ENCODE measurements at places on chromosomes 1 and 21.

DNA sequence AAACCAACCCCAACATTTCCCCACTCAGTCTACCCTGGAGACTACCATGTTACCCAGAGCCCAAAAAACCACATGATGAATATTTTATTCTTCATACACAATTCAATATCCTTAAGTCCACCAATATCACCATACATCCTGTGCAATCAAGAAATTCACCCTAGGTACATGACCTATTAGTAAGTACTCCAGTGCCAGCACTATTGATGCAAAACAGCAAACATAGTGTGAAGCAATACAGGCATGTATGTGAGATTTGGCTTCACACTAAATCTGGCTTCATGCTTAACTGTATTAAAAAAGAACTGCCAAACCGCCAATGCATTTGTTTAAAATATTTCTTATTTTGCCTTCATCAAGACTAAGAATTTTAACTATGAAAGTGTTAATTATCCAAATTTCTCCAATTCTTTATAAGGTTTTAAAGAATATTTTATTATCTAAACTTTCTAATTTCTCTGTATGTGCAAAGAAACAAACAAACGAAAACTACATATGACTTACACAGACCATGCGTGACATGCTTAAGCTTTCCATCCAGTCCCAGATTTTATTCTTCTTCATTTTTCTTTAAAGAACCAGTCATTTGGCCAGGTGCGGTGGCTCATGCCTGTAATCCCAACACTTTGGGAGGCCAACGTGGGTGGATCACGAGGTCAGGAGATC is 22.4 kb upstream of the TMEM125 start:
- DNase-seq, result no peak

- peak; percentile 56 for DNase-seq
Measured at GRCh38 chr1:30756545-30757351, 826 bp downstream of the LAPTM5 start.

DNA sequence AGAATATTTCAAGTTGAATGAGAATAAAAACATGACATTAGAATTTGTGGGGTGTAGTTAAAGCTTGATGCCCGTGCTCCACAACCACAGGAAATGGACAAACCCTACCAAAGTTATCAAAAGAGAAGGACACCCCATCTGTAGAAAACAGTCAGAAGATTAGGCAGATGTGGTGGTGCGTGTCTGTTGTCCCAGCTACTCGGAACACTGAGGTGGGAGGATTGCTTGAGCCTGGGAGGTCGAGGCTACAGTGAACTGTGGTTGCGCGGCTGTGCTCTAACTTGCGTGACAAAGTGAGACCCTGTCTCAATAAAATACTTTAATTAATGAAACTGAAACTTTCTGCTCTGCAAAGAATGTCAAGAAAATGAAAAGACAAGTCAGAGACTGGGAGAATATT is 1.5 kb upstream of the SPATC1L start:
- DNase-seq, result no peak

- DNase-seq, result no peak
Measured at GRCh38 chr1:101960142-101960541, 36.6 kb downstream of the OLFM3 start.

- peak; percentile 63 for DNase-seq
Measured at GRCh38 chr1:156126043-156126629, 11.6 kb downstream of the LMNA start.

Data from activated CD4-positive, CD25-positive, alpha-beta regulatory T cell treated with anti-CD3 and anti-CD28 coated beads, Interleukin-2, amount 50 U/mL, for 72 hours (primary cell).